Esophagus squamous epithelium (tissue), 5 donors: ENCODE measurements at places on chromosomes 11 and 22. TPM values are rescaled to one million over a fixed set of nuclear protein-coding genes. Genes with fewer than 3 reads are reported as not detected.

GRCh38 chr11:35611741-35612140 lies 6.5 kb upstream of the FJX1 start:
- DNase-seq = no peak

Gene OR5A1
- total RNA-seq = not detected

Gene C11orf65
- total RNA-seq = not detected

DNA sequence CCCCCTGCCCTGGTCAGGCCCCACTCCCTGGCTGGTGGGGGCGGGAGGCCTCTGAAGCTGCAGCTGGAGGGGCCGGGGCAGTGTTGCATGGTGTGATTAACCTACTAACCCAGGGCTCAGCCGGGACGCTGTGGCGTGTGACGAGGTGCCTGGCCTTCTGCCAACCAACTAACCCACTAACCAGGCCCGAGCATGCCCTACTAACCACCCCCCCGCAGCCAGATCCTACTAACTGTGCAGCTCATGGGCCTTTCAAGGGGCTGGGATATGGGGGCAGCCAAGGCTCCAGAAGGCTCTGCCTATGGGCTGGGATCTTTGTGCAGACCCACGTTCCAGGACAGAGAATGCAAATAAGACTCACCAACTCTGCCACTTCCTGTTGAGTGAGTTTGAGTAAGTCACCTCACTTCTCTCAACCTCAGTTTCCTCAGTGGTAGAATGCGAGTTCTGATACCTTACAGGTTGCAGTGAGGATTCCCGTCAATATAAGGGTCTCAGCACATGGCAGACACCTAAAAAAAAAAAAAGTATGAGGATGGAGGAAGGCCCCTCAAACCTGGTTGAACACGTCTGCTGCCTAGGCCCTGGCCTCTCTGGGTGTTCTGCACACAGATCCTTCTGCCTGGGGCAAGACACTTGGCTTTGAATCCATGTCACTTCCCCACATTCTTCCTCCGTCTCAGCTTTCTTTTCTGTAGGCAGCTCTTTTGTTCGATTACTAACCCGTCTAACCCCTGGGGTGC lies 14.1 kb downstream of the MIAT start:
- peak; percentile 30 for DNase-seq

DNA sequence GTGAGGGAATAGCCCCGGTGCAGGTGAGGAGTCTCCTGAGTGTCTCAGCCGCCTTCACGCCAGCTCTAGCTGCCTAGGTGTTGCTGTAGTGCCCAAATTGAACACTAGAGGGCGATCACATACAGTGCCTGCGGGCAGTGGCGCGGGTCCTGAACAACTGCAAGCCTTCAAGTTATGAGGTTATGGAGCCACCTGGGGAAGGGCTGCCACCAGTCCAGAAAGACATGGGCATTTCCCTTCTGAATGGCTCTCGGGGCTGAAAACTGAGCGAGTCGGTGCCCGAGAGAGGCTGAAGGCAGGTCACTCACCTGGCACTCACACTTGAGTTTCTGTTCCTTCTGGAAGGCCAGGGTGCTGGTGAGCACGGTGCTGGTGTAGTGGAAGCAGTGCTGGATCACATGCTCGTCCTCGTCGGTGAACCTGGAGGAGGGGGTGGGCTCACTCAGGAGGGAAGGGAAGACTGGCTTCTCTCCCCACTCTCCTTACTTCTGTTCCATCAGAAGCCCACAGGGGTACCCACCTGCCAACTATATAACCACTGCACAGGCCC lies 88.4 kb downstream of the PDE2A start:
- no peak for DNase-seq

GRCh38 chr11:125457814-125458343 lies 38.2 kb downstream of the FEZ1 start:
- no peak for DNase-seq

Gene KIF18A
- 4.7 TPM for total RNA-seq

Gene HORMAD2
- total RNA-seq = not detected

Gene FAM168A
- total RNA-seq = 15.5 TPM

- no peak for DNase-seq
Observed at GRCh38 chr11:71355281-71355680, 92.9 kb downstream of the DHCR7 start.

DNA sequence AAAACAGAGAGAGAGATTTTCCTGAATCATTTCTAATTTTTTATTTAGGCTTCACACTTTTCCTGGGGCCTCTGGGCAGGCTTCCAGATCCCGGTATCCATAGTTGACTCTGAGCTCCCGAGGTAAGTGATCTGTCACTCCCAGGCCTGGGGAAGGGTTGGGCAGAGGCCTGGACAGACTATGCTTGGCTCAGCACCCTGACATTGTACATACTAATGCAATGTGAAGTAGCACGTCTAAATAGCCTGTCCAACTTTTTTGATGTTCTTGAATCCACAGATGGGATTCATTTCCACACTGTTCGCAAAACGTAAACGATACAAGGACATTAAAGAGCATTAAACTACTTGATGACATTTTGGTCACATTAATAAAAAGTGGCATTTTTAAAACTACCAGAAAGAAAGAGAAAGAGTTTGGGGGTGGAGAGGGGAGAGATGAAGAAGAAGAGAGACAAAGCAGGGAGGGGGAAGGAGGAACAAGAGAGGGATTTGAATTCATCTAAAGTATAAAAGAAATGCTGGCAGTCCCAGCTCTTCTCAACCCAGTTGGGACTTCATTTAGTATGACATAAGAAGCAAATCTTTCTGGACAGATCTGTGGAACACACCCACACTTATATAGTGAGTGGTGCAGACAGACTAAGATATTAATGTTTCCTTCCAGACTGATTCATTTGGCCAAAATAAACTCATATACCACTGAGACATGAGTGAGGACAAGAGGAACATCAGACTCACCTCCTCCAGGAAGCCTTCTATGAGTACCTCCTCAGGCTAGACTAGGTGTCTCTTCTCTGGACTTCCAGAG lies 514.2 kb downstream of the SOX6 start:
- no peak for DNase-seq

DNA sequence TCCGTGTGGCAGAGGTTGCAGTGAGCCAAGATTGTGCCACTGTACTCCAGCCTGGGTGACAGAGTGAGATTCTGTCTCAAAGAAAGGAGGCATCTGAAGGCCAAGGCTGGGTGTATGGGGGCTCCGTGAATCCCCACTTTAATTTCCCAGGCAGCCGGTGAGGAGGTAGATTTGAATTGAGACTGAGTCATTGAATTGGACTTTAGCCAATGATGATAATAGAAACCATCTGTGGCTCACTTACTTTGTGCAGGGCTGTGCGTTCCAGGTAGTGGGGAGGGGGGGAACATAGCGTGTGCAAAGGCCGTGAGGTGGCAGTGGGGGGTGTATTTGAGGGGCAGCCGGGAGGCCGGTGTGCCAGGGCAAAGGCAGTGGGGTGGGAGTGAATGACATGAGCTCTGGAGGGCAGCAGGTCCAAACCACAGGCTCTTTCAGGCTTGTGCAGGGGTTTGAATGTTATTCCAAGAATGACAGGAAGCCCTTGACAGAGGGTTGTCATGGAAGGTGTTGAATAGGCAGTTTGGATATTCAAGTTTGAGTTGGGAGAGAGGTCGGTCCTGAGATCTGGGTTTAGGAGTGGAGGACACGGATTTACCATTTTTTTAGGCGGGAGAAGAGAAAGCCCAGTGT lies 6.1 kb downstream of the ARHGAP8 start:
- DNase-seq = no peak

- no peak for DNase-seq
Observed at GRCh38 chr22:30299322-30299721, 10.0 kb upstream of the CASTOR1 start.

GRCh38 chr11:102853055-102853454 lies 9.6 kb upstream of the MMP3 start:
- no peak for DNase-seq

Gene TTLL1
- total RNA-seq = 1.8 TPM

Gene PDE2A
- 13.1 TPM for total RNA-seq

DNA sequence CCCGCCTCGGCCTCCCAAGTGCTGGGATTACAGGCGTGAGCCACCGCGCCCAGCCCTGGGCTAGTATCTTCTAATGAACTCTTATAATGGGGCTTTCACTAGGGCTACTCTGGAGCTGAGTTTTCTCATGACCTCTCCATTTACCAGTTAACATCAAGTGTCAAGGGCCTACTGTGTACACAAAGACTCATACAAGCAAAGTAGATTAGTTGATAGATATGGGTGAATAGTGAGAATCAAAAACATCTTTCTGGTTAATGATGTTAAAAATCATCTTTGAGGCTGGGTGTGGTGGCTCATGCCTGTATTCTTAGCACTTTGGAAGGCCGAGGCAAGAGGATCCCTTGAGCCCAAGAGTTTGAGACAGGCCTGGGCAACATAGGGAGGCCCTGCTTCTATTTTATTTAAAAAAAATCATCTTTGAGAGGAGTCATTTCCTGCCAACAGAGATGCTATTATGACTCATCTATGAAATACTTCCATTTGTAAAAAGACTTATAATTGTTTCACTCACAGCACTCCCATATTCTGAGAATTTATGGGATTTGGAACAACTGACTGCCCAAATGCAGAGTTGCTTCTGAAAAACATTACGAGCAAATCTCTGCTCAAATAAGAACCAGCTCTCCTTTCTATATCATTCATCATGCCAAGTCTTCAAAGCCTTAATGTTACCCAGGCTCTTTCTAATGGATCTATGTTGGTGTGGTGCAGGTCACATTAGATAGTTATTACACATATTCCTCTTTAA lies 57.0 kb downstream of the GDPD4 start:
- no peak for DNase-seq

Gene CLMP
- 47.9 TPM for total RNA-seq

Gene TRIM49
- total RNA-seq = 0.94 TPM

Gene OR5B21
- total RNA-seq = not detected

DNA sequence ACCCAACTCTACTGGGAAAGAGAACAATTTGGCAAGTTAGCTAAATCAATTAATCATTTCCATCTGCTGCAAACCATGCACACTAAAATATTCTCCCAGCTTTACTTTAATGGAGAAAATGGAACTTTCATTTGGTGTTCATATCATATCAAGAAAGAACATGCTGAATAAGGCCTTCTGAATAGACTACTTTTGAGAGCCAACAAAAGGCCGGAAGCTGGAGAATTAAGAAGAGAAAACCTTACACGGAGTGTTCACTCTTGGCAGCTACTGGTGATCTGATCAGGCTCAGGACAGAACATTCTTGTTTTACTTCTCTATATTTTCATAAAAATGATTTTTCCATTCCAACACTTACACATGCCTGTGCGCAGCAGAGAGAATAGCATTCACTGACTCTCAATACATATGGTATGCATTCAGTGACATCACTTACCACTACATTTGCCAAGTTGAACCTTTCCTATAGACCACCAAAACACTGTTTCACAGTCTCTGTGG lies 165.3 kb downstream of the TTC28 start:
- no peak for DNase-seq

DNA sequence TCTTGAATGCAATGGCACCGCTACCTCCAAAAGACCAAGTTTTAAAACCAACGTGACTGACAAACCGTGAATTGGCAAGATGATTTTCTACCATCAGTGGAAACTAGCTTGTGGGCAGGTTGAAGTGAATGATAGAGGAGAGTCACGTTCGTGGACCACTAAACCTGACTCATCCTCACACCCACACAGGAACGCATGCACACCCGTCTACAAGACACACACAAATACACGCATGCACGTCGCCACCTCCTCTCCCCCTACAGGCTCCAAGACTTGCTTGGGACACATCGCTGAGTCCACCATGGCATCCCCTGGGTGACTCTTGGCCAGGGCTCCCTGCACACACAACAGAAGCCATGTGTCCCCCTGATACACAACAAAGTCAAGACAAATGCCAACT lies 14.4 kb downstream of the TMPRSS6 start:
- no peak for DNase-seq
